ENCODE measurements at places on chromosomes 13 and 19.

GRCh38 chr19:1783874-1784273 is 28.2 kb downstream of the ATP8B3 start:
- DNase-seq: no peak

DNA sequence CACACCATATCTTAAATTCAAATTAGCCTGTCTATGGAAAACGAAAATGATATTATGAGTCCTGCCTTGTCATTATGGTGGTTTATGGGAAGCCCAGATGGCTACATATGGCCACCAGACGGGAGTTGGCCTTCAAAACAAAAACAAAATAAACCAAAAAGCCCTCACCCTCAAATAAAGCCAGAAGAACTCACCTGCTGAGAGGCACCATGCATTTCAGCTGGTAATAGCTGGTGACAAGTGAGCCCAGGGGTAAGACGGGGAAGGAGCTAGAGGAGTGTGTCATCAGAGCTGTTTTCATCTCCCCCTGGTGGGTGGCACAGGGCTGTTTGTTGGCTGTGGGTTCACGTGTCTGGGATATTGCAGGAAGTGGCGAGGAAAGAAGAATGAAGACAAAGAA is 152.9 kb downstream of the EFNB2 start:
- no peak for DNase-seq

DNA sequence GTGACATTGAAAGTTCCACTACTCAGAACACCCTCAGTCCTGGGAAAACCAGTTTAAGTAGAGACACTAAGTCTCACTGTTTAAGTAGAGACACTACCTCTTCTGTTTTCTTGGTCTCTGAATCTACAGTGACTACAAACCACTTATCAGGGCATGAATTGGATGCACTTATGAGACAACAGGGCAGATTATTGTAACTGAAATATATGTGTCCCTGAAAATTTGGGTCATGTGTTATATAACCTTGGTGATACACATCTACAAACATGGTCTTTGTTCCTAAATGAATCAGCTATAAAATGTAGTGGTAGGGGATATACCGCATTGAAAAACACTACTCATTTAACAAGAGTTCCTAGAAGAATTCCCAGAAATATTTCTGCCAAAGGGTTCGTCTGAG is 55.7 kb downstream of the SERP2 start:
- no peak for DNase-seq

GRCh38 chr13:111177921-111178320 is 62.8 kb downstream of the ARHGEF7 start:
- no peak for DNase-seq

- DNase-seq: no peak
Observed at GRCh38 chr19:48663667-48664066, 9.2 kb downstream of the NTN5 start.

GRCh38 chr19:34044021-34044420 is 128.3 kb upstream of the LSM14A start:
- no peak for DNase-seq

DNA sequence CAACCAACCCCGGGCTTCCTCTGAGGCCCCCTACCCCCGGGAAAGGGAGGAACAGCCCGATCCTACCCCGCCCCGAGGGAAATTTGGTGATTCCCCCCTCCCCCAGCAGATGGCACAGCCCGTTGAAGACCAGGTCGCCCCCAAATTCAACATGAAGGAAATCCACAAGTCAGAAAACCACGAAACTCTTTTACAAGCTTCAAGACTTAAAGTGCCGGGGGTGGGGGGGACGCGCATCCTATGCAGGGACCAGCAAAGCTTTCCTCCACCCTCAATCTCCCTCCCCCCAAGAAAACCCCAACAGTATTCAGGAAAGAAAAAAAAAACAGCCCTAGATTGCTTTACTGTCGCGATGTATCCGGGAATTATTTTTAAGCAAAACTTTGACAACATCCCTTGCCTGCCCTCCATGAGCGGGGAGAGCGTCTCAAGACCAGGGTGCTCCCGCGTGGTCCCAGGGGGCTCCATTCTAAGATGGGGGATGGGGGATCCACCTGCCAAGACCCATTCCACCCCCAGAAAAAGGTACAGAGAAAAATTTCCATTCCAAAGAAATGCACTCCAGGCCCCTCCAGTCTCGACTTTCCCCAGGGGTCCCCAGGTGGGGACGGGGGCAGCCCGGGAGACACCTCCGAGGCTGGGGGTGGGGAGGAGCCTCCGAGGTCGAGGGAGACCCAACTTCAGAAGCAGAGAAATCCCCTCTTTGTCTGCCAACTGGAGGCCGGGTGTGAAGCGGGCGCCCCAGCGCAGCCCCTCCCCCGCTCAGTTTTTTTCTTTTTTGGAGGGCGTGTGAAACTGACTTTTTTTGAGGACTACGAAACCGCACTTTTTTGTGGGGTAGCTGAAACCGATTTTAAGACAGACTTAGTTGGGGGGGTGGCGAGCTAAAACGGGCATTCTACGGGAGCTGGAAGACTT is 1.5 kb downstream of the TCF3 start:
- DNase-seq: peak; percentile 24

GRCh38 chr13:48695776-48696175 is 42.0 kb downstream of the CYSLTR2 start:
- DNase-seq: no peak

DNA sequence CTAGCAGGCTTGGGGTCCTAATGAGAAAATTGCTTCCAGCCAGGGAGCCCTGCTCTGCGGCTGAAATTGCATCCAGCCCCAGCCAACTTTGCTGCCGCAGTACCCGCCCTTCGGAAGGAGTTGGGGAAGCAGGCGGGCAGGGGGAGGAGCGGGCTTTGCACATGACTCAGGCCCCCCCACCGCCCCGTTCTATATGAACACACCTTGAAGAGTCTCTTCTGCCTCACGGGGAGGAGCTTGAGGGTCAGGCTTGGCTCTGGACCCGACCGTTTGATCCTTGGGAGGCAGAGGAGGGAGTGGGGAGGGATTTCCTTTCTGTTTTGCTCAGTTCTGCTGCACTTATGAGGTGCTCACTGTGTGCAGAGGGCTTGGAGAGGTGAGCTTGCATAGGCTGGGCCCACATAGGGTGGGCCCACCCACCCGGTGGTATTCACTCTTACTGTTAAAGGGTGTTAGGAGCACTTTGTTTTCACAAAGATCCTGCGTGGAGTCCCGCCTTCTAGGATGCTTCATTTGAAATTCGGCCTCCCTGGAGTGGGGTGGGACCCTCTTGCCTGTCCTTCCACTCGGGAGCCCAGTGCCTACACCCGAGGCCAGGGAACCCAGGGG is 46.5 kb downstream of the LYL1 start:
- no peak for DNase-seq

- peak; percentile 85 for DNase-seq
Observed at GRCh38 chr19:12703046-12703445, 6.6 kb upstream of the FBXW9 start.

- DNase-seq: no peak
Observed at GRCh38 chr13:24684600-24684998, 4.4 kb downstream of the ATP12A start.

DNA sequence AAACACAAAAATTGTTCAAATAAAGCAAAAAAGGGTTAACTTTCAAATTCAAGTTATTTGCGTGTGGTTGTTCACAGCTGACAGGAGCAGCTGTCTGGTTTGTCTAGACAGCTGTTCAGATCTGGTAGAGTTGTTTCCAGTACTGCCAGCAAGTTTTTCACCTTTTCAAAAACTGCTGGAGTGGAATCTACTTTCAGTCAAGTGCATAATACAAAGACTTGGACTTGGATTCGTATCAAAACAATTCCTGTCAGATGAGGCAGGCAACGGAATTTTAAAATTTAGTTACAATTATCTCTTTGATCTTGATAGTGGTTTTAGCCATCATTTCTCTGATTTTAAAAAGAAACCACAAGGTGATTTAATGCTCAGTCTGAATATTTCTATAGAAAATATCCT is 51.7 kb upstream of the EEF1AKMT1 start:
- DNase-seq: no peak

GRCh38 chr13:72384186-72384823 is 343.1 kb downstream of the MZT1 start:
- no peak for DNase-seq

GRCh38 chr19:15297416-15298224 is 34.7 kb downstream of the BRD4 start:
- peak; percentile 32 for DNase-seq

DNA sequence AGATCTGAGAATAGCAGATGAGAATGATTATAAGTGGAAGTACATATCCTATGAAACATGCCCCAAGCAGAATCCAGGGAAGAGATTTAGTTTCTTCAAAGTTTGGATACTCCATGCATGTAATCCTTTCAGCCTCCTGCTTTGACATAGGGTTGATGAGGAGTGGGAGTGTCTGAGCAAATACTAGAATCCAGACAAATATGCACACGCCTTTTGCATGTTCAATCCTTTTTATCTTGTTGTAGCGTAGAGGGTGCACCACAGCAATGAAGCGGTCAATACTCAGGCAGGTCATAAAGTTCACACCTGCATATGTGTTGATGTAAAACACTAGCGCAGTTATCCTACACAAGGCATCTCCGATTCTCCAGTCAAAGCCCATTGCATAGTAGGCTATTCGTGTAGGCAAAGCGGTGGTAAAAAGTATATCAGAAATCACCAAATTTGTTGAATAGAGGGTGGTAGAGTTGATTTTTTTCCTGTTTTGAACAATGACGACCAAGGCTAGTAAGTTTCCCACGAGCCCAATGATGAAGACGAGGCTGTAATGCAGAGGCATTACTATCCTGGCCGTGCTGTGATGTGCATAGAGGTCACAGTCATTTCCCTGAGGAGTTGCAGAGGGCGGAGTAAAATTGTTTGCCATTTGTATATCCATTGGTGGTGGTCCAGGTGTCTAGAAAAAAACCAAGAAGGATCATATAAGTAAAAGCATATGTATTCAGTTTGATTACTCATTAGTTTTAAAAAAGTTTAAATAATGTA is 11.5 kb downstream of the GPR183 start:
- no peak for DNase-seq

GRCh38 chr19:32168111-32168510 is 177.3 kb upstream of the ZNF507 start:
- DNase-seq: no peak

DNA sequence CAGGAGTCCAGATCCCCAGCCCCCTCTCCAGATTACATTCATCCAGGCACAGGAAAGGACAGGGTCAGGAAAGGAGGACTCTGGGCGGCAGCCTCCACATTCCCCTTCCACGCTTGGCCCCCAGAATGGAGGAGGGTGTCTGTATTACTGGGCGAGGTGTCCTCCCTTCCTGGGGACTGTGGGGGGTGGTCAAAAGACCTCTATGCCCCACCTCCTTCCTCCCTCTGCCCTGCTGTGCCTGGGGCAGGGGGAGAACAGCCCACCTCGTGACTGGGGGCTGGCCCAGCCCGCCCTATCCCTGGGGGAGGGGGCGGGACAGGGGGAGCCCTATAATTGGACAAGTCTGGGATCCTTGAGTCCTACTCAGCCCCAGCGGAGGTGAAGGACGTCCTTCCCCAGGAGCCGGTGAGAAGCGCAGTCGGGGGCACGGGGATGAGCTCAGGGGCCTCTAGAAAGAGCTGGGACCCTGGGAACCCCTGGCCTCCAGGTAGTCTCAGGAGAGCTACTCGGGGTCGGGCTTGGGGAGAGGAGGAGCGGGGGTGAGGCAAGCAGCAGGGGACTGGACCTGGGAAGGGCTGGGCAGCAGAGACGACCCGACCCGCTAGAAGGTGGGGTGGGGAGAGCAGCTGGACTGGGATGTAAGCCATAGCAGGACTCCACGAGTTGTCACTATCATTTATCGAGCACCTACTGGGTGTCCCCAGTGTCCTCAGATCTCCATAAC is at the start of gene APOE:
Gene APOE (plus strand): TSS at position 360 of the 724 bp plus-strand sequence. CDS start 829 bp downstream, outside the sequence.
- no peak for DNase-seq

- DNase-seq: no peak
Observed at GRCh38 chr13:110989331-110989730, 74.5 kb upstream of the ANKRD10 start.

DNA sequence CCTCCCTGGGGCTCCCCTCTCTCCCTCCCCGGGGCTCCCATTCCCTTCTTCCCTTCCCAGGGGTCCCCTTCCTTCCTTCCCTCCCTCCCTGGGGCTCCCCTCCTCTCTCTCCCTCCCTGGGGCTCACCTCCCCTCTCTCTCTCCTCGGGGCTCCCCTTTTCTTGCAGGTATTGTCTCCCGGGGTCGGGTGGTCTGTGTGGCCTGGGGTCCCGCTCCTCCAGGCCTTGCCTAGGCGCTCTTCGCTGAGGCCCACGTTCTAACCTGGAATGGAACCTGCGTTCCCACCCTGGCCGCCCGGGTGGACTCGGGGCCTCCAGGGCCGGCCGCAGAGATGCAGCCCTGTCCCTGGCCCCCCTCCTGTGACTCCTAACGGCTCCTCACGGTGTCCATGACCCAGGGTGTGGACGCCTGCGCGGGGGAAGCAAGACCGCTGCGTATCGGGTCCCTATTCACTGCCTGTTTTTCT is 940 bp upstream of the DCUN1D2 start:
- DNase-seq: no peak

- peak; percentile 91 for DNase-seq
Observed at GRCh38 chr19:45693106-45693788, 781 bp downstream of the QPCTL start.

- DNase-seq: no peak
Observed at GRCh38 chr19:35045667-35046300, 4.3 kb downstream of the HPN start.

All from BE2C (cell line).